Naive thymus-derived CD8-positive, alpha-beta T cell (primary cell): ENCODE measurements at places on chromosomes 4 and X.

GRCh38 chr4:6183740-6184139 lies 16.6 kb downstream of the JAKMIP1 start:
- no peak for DNase-seq

DNA sequence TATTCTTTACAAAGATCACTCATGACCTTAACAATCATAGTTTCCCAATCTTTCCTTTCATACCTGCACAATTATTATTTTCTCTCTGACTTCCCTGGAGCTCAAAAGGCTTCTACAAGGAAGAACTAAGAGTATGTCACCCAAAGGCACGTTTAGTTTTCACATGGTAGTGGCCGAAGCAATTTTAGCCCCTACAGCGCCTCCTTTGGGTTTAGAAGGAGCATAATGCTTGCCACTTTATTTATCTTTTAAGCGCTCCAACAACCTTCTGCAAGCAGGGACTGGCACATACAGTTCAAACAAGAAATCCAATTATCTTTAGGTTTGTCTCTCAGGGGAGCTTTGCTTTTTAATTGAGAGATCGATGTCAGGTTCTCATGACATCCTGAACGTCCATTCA lies 42.0 kb upstream of the IGSF1 start:
- DNase-seq = no peak

GRCh38 chr4:159141193-159141592 lies 38.3 kb downstream of the RAPGEF2 start:
- no peak for DNase-seq

DNA sequence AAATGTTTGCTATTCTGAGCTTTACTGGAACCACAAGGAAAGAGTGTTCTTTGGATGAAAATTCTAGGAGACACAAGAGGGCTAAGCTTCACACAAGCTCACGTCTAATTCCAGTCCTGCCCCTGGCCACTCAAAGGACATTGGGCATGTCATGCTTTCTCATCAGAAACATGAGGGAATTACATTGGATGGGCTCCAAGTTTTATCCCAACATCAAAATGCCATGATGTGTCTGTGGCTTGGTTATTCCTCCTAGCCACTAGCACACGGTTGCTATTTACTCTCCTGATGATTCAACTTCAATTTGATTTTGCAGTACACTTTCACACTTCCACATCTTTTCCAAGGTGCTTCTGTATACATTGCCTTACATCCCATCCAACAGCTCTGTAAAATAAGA lies 149.6 kb upstream of the FAM9B start:
- DNase-seq = no peak

DNA sequence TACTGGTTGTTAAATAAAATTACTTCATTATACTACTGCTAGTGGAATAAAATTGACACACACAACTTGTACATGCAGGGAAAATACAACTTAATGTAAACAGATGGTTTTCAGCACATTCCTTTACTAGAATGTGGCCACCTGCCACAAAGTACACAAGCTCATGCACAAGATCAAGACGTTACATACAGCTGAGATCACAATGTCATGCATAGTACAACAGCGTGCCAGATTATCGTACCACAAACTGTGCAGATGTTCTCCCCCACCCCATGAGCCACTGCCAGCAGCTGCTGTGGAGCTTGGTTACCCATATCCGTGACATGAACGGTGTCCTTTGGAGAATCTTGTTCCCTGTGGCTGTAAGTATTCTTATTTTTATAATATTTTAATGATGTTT lies 27.7 kb downstream of the FBXO8 start:
- DNase-seq = no peak
